Activated B cell treated with CpG ODN at 0.5 μM for 24 hours (primary cell): ENCODE measurements at places on chromosomes 11 and 22. TPM values are rescaled to one million over a fixed set of nuclear protein-coding genes. Genes with fewer than 3 reads are reported as not detected.

The BIK gene
- total RNA-seq = 2.6 TPM in 2 replicates

The IGSF9B gene
- total RNA-seq = 0.83 and 2.0 TPM in 2 replicates

The A4GALT gene
- 16.9 and 18.4 TPM in 2 replicates for total RNA-seq

The C22orf31 gene
- not detected in 2 replicates for total RNA-seq

The HORMAD2 gene
- total RNA-seq = not detected in 2 replicates

The HMGXB4 gene
- total RNA-seq = 22.5 and 24.8 TPM in 2 replicates

GRCh38 chr11:95254716-95255115, 23.7 kb upstream of the SESN3 start:
- DNase-seq = no peak

GRCh38 chr22:41927813-41928212, 1.2 kb upstream of the TNFRSF13C start:
- no peak for DNase-seq

GRCh38 chr11:12483604-12484003, 106.2 kb downstream of the PARVA start:
- no peak for DNase-seq

- DNase-seq = no peak
Observed at GRCh38 chr22:48342732-48343131, 1484.9 kb downstream of the BRD1 start.

- DNase-seq = no peak
Observed at GRCh38 chr11:106495046-106495445, 417.6 kb downstream of the AASDHPPT start.

GRCh38 chr11:88535916-88536547, 198.5 kb upstream of the CTSC start:
- no peak for DNase-seq

GRCh38 chr22:19760058-19760950, at the start of gene TBX1:
TSS of gene TBX1 (plus strand) at chr22:19760778. CDS start at chr22:19760844, 66 bp downstream.
- DNase-seq = no peak

DNA sequence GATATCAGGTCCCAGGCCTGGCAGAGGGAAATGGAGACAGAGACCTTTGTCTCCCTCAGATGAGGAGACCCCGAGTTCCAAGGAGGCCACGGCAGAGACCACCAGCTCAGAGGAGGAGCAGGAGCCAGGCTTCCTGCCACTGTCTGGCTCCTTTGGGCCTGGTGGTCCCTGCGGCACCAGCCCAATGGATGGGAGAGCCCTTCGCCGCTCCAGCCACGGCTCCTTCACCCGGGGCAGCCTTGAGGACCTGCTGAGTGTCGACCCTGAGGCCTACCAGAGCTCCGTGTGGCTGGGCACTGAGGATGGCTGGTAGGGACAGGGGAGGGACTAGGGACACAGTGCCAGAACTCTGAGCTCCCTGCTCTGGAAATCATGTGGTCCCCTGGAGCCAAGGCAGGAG, 13.1 kb upstream of the RELT start:
- no peak for DNase-seq
